ENCODE measurements at places on chromosomes 4 and X.

DNA sequence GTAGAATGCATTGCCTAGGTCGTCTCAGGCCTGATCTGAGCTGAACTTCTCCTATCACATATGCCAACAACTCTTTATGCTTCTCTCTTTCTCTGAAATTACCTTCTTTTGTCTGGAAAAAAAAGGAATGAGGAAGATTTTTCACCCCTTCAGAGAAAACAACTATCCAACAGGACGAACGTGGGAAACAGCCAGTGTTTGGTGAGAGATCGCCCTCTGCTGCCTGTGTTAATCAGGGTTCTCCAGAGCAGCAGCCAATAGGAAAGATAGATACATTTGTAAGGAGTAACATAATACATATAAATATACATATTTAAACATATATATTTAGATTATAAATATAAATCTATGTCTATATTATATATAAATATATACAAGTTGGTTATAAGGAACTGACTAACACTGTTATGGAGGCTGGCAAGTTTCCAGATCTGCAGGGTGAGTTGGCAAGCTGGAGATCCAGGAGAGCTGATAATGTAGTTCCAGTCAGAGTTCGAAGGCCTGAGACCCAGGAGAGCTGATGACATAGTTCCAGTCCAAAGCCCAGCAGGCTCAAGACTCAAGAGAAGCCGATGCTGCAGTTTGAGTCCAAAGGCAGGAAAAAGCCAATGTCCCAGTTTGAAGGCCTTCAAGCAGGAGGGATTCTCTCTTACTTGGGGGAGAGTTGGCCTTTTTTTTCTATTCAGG, 13.3 kb downstream of the CETN2 start:
- no peak for DNase-seq

- no peak for DNase-seq
Observed at GRCh38 chr4:124206779-124207605, 505.5 kb downstream of the ANKRD50 start.

DNA sequence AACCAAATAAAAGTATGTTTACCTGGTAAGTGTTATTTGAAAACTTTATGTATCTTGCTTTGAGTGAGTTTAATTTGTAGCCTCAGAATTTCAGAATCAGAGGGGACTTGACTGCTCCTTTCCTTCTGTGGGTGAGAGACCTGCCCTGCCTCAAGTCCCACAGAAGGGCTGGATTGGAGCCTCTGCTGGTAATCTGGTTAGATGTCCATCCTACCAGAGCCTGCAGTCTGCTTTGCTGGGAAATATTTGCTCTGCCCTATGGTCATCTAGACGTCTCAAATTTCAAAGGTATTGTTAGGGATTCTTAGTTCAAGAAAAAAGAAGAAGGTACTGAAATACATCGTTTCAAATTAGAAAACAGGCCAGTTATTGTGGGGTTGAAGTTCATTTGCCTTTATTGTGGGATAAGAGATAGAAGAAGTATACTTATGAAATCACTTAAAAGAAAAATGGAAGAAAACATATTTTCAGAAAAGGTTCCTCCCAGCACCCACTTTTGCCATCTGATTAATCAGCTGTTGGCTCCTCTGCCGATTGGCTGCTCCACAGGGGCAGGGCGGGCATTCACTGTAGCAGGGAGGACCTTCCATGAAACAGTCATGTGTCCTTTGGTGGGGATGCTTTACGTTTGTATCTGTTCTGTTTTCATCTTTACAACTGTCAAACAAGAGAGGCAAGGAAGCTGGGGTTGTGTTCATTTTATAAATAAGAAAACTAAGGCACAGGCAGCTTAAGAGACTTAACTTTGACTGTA, 73.3 kb upstream of the TLR2 start:
- DNase-seq: no peak

DNA sequence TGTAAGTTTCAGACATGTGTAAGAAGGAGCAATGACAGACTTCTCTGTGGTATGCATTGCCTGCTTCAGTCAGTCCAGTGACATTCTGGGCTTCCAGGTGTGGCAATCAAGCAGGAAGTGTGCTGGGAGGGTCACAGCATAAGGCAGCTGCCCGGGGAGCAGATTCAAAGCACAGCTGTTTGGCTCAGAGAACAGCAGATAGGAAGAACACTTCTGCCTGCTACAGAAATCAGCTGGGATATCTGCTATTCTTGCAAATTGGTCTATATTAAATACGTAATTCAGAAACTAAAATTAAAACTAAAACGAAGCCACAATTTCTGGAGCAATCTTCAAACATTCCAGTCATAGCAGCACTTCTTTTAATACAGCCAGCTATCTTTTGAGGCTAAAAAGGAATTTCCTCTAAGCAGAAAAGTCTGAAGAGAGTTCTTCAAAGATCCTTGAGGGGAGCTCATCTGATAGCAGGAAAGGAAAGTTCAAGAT, 47.5 kb upstream of the GALNT7 start:
- DNase-seq: no peak

- DNase-seq: no peak
Observed at GRCh38 chr4:153595894-153596601, 88.0 kb upstream of the TLR2 start.

DNA sequence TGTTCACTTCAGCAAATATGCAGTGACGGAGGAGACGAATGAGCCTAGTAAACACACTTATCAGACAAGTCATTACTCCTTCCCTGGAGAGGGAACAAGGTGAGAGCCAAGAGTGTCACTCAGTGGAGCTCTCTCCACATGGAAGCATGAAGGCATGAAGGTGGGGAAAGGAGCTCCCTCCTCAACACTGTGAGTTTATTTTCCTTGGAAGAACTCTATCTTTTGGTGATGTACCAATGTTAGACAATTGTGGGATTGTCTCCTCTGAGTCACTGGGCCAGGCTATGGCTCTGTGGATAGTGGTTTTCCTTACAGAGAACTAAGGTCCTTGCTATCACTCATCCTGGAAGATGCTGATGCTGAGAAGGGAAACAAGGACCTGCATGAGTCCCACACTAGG, 200.2 kb downstream of the CPEB2 start:
- no peak for DNase-seq

DNA sequence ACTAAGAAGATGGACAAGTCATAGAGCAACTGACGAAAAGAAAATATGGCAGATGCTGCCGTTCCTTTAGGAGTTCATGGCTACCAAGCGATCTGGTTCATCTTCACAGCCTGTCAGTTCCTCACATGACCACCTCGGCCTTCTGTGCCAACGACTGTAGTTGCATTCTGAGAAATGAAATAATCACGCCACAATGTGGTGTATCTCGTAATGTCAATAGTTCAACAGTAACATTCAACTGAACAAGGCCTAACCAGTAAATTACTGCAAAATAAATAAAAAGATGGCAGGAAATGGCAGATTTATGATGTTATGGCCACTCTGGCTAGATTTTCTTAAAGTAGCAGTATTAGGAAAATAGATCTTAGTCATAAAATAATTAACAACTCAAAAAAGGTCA, 4.4 kb downstream of the GPRIN3 start:
- no peak for DNase-seq

DNA sequence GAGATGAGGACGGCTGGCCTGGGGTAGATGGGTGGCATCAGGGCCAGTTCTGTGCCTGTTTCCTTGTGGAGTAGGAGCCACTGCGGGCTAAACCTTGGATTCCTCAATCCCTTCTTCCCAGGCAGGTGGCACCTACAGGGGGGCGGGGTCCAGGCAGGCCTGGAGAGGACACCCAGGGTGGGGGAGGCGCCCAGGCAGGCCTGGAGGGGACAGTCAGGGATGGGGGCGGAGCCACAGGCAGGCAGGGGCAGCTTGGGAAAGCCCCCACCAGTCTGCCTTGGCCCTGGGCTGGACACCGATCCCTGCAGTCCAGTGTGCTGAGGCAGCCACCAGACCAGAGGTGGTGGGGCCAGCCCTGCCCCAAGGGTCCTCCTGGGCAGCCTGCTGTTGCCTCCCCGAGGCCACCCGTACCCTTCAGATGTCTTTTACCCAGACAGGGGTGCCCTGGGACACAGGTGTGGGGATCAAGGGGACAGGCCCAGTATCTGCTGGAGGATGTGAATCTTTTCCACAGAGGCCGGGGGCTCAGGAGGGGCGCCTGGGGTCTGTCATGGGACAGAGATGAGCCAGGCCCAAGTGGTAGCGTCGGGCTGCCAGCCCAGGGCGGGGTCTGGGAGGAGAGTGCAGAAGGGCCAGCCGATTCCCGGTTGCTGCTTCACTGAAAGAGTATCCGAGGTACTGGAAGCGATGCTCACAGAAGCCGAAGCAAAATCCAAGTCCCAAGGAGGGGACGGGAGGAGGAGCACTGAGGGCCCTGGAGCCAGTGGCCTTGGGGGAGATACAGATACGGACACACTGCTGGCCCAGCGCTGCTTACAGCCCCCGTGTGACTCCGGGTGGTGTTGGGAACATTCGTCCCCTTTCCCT, 34.5 kb downstream of the LRPAP1 start:
- DNase-seq: no peak

- no peak for DNase-seq
Observed at GRCh38 chr4:142318280-142318679, 527.8 kb downstream of the INPP4B start.

DNA sequence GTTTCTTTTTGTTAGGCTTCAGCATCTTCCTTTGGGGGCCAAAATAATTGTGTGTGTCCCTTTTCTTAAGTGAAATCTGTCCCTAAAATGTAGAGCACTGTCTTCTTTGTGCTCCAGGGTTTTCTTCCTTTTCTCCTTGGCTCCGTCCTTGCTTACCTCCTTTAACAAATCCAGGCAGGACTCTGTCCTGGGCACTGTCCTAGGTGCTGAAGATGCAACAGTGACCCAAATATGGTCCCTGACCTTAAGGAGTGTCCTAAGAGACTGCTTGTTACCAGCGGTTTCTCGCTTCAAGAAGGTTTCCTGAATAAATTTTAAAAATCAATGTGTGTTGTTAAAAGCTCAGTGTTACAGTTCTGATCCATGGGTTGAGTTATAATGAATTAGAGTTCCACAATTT, 471.8 kb downstream of the KCNIP4 start:
- no peak for DNase-seq

- no peak for DNase-seq
Observed at GRCh38 chr4:5992171-5992827, 25.9 kb downstream of the C4orf50 start.

- no peak for DNase-seq
Observed at GRCh38 chr4:71732706-71733105, 51.2 kb downstream of the GC start.
